ENCODE measurements at places on chromosomes 7 and 10. TPM values are rescaled to one million over a fixed set of nuclear protein-coding genes. Genes with fewer than 3 reads are reported as not detected.

DNA sequence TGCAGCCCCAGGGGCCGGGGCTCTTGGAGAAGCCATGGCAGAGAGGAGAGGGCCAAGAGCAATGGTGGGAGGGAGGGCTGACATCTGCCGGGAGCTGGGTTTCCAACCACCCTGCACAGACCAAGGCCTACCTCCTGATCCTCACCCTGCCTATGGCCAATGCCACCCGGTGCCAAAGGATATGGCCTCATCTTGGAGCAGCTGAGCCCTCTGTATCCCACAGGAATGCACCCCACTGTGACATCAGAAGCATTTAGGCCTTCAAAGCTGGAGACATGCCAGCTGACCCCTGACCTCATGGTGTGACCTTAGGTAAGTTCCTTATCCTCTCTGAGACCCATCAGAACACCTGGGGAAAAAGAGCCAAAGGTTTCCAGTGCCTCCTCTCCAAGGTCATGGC is 113.6 kb upstream of the ZMIZ1 start:
- no peak for DNase-seq

DNA sequence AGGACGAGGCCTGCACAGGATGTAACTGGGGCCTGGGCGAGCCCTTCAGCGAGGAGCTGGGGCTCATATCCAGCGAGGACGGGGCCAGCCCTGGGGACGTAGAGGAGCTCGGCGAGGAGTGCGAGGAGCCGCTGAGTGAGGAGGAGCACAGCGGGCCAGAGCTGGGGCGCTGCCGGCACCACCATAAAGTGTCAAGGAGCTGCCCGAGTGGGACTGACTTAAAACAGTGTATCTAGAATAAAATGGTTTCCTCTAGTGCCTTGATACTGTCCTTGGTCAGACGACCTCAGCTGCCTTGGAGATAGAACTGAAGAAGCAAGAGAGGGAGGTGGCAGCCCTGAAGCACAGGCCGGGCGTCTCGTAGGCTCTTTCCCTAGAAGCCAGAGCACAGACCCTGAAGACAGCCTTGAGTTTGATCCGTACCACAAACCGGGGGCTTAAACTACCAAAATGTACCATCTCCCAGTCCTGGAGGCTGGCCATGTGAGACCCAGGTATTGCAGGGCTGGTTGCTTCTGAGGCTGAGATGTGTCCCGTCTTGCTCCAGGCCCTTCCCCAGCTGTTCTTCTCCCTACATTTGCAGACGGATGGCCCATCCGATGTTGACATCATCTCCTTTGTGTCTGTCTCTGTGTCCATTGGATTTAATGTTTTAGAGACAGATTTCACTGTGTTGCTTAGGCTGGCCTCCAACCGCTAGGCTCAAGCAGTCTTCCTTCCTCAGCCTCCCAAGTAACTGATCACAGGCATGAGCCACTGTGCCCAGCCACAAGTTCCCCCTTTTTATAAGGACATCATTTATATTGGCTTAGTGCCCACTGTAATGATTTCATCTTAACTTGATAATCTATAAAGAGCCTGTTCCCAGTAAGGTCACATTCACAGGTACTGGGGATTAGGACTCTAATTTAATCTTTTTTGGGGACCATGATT is 35.8 kb downstream of the DNAJB6 start:
- DNase-seq, result no peak

GRCh38 chr10:58335306-58336005 is 650 bp downstream of the UBE2D1 start:
- DNase-seq, result no peak

The CHN2 gene
- 6.6 TPM for total RNA-seq

The PYROXD2 gene
- 27.5 TPM for total RNA-seq

DNA sequence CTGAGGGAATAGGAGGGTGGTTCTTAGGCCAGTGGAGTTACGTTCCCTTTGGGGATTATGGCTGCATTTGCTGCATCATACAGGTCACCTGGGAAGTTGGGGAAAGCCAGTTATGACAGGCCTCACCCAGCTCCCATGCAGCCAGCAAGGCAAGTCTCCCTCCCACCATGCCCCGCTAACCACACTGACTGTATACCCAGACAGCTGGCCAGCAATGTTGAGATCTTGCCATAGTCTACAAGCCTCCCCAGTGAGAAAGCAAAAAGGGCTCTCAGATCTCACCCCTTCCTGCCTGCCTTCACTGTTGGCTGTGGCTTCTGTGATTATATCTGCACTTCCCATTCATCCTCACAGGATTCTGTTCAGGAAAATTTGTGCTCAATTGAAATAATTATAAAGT is 133.3 kb upstream of the HGF start:
- no peak for DNase-seq

The CRHR2 gene
- 0.09 TPM for total RNA-seq

- no peak for DNase-seq
Measured at GRCh38 chr10:31147210-31147608, 115.5 kb upstream of the ZNF438 start.

The STOX1 gene
- 0.23 TPM for total RNA-seq

DNA sequence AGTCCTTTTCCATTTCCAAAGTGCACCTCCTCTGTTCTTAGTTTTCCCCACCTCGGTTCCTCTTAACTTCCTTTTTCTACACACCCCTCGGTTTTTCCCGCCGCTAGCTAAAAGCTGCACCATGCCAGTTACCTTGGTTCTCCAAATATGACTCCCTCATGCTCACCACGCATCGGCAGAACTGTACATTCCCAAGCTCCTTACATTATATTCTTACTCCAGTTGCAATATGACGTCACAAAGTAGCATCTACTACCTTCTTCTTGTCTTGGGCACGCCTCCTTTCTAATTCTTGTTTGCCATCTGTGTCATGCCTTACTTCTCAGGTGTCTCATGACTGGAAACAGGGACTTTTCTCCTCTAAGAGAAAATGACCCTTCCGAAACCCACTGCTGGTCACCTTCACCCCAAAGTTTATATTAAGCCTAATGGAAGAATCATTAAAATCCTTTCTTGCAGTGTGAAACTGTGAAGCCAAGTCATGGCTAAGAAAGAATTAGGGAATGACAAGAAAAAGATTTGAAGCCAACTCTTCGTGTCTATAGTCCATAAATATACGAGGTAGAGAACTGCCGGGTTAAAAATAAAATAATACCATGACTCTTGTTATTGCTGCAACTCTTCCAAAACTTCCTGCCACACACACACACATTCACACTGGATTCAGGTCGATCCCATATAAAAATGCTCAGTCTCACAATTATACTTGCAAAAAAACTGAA is 1.7 kb downstream of the ESYT2 start:
- no peak for DNase-seq

The MMRN2 gene
- total RNA-seq, result not detected

- DNase-seq, result no peak
Measured at GRCh38 chr7:127822822-127823508, 171.0 kb downstream of the SND1 start.
